ENCODE measurements at places on chromosomes 2 and 18.

GRCh38 chr2:215906458-215906857, 106.9 kb downstream of the MREG start:
- DNase-seq = no peak

DNA sequence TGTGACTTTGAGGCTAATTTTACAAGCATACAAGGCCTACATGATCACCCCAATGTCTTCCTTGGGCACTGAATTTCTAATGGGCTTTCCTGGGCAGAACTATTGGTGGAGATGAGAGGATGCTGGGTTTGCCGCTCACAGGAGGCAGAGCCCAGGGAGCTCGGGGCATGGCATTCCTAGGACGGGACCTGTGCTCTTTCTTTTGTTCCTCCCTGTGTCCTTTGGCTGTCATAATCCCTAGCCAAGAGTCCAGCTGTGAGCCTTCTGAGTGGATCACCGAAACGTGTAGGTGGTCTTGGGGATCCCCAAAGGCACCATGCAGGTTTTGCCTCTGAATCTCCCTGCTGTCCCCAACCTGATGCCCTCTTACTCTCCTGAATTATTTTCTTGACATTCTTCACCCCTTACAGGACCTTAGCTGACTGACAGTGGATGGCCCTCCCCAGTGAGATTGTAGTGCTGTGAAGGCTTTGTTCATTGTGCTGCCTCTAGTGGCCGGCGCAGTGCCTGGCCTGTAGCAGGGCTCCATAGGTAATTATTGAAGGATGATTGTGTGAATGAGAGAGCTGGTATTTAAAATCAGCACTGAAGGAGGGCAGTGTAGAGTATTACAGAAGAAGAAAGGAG, 221.9 kb downstream of the ZNF407 start:
- DNase-seq = no peak

DNA sequence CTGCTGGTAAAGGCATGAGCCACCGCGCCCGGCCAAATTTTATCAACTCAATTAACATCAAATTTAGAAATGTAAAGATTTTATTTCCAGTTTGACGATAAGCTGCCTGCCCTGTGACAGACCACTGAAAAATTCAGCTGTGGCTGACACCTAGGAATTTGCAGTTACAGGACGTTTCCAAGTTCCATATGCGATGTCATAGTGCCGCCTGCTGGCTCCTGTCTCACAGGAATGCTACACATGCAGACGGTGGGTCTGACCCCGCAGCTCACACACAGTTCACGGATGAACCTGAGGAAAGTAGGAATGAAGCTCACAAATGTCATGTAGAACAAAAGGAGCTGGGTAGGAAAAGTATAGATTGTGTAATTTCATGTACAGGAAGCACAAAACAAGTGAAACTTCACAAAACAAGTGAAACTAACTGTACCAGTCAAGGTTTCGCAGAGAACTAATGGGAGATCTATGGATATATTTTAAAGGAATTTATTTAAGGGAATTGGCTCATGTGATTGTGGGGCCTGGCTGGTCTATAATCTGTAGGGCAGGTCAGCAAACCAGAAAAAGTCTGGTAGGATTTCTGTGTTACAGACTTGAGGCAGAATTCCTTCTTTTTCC, 13.2 kb upstream of the SEH1L start:
- no peak for DNase-seq

DNA sequence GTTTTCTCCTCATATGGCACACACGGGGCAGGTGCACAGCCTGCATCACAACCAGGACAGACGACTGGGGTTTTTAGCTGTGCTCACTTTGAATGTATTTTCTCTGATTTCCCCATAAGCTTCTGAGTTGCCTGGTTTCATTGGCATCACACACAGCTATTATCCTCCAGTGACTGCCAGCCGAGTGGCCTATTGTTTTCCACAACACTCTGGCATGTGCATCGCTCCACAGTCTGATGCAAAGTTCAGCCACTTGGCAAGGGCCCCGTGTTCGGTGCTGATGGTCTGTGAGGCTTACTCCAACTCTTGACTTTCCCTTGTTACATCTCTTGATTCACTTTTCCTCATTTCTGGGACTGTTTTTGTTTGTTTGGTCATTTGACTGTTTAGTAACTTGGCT, 593.1 kb downstream of the CBLN2 start:
- no peak for DNase-seq

- no peak for DNase-seq
Measured at GRCh38 chr2:233833345-233833744, 21.0 kb downstream of the HJURP start.

DNA sequence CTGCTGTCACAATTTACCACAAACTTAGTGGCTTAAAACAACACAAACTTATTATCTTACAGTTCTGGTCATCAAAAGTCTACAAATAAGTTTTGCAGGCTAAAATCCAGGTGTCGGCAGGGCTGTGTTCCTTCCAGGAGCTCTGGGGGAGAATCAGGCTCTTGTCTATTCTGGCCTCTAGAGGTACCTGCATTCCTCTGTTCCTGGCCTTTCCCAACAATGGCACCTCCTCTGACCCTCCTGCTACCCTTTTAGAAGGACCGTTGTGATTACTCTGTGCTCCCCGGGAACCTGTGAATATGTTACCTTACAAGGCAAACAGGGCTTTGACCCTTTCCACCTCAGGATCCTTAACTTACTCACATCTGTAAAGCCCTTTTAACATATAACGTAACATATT, 98.5 kb downstream of the MRPS9 start:
- DNase-seq = no peak

Data from AG04449 (cell line).